Effector CD4-positive, alpha-beta T cell (primary cell): ENCODE measurements at places on chromosomes 3 and 15.

DNA sequence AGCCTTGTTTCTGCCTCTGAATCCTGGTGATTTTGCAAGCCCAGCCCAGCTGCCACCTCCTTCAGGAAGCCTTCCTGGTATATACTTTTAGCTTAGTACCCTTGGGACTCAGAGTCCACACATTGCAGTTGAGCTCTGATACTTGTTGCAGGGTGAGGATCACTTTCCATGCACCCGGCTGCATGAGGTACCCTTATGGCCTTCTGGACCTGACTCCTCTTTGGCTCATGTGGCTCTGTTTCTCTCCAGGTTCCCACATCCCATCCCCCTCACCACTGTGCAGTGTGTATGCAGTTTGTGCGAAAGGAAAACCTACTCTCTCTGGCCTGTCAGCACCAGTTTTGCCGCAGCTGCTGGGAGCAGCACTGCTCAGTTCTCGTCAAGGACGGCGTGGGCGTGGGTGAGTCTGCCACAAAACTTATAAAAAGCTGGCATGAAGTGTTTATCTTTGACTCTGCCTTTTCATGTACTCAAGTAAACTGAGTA is 23.1 kb upstream of the P4HTM start:
- no peak for DNase-seq

DNA sequence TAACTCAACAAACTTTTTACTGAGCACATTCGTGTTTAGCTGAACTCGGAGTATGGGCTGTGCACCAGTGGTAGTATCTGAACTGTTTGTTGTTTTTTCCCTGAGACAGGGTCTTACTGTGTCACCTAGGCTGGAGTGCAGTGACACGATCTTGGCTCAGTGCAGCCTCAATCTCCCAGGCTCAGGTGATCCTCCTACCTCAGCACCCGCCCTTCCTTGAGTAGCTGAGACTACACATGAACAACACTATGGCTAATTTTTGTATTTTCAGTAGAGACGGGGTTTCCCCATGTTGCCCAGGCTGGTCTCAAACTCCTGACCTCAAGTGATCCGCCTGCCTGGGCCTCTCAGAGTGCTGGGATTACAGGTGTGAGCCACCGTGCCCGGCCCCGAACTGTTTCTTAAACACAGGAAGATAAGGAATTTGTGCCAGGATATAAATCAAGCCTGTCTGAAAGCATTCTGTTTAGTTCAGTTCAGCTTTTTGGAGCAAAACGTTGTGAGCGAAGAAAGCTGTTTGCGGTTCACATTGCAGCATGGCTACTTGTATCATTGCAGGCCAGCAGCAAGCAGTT is 40.4 kb upstream of the SKOR1 start:
- DNase-seq, result no peak

DNA sequence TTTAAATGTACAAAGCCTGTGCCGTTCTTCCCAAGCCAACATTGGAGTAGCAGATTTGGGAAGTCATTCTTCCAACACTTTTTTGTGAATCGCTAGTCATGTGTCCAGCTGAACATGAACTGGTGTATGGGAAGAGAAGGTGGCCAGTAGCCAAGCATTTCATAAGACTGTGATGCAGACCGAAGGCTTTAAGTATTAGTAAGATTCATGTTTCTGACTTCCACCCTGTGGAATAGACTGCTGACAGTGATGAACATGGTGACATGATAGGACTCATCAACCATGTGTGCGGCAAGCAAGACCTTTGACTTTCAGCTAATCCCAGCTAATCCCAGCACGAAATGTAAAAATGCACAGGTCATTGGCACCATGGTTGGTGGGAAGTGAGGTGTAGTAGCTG is 48.3 kb upstream of the THSD4 start:
- DNase-seq, result no peak

DNA sequence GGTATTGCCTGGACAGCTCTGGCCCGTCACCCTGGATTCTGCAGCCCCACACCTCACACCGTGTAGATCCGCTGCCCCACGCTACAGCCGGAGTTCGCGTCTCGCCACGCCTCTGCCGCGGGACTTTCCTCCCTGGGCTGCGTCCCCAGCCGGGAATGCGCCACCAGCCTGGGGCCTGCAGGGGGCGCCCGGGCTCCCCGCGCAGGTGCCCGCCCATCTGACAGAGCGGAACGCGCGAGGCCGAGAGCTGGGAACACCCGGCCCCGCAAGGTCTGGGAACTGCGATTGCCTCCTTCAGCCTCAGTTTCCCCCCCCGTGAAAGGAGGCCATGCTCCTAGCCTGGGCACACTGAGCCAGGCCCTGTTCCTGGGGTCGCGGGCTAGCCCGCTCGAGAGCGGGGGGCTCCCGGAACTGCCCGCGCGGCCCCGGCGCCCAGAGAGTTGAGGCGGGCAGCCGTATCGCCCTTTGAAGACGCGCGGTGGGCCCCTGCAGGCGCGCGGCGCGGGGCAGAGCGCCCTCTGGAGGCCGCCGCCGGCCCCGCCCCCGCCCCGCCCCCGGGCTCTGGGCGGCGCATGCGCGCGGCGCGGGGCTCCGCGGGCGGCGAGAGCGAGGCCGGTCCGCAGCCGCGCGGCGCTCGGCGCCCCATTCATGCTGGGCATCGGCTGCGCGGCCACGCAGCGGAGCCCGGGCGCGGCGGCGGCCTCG is at the start of gene PLXNA1:
Gene PLXNA1, plus strand, starts transcription at position 645 of the 705 bp plus-strand sequence. CDS start 5,479 bp downstream, outside the sequence.
- peak; percentile 85 for DNase-seq

GRCh38 chr3:195911946-195912270 is 3.6 kb upstream of the TNK2 start:
- no peak for DNase-seq

- DNase-seq, result no peak
Measured at GRCh38 chr15:70576696-70577095, 186.7 kb downstream of the UACA start.

DNA sequence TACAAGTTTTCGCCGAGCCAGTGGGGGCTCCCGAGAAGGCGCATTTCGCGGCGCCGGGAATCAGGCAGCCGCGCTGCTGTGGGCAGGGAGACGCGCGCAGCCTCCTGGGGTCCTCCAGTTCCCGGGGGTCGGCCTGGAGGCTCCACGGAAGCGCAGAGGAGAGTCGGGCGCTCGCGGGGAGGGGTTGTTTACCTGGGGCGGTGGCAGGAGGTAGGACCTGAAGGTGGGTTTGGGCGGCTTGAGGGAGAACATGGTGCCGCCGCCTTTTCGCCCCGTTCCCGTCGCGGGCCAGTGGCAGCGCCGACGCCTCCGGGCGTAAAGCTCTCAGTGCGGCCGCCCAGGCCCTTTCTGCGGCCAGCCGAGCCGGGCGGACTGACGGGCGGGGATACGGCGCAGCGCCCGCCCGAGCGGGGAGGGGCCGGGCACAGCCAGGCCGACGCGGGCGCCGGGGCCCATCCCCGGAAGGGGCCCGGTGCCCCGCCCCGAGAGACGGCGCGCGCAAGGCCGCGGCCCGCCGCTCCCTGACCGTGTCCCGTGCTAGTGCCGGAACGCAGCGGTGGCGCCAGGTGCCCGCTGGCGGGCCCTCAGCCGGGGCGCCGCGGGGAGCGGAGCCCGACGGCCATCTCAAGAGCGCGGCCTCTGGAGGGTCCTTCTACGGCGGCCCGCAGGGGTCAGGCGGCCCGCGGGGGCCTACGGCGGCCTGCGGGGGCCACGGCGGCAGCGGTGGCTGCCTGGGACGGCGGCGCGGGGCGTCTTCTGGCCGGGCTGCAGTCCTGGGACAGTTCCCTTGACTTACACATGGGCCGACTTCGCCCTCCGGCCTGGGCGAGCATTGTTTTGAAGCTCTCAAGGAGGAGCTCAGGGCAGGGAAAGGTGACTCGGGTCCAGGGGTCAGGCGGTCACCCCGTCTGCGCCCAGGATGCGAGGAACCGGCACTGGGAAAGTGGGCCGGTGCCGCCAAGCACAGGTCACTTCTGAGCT is at the start of gene MTMR10:
Gene MTMR10, minus strand, starts transcription at position 374 of the 981 bp plus-strand sequence. Its CDS starts 122 bp downstream, at position 252.
- peak; percentile 56 for DNase-seq
